ENCODE measurements at places on chromosomes 3 and 15.

DNA sequence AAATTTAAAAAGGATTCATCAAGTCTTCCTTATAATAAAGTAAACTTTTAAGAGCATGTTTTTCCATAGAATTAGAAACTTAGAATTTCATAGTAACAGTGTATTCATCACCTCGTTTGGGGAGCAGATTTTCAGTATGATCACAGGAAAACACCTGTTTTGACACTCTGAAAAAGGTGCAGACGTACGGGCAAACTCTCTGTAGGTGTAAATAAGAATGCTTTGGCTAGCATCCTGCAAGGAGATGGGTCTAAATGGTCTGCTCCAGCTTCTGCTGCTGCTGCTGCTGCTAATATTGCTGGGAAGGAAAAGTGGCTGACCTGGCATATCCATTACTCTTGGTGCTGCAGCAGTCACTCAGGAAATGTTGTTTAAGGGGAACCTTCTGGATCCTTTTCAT is 66.0 kb downstream of the MBNL1 start:
- DNase-seq: no peak

- no peak for DNase-seq
These were observed 34.0 kb downstream of the YEATS2 start for GRCh38 chr3:183731611-183732010.

DNA sequence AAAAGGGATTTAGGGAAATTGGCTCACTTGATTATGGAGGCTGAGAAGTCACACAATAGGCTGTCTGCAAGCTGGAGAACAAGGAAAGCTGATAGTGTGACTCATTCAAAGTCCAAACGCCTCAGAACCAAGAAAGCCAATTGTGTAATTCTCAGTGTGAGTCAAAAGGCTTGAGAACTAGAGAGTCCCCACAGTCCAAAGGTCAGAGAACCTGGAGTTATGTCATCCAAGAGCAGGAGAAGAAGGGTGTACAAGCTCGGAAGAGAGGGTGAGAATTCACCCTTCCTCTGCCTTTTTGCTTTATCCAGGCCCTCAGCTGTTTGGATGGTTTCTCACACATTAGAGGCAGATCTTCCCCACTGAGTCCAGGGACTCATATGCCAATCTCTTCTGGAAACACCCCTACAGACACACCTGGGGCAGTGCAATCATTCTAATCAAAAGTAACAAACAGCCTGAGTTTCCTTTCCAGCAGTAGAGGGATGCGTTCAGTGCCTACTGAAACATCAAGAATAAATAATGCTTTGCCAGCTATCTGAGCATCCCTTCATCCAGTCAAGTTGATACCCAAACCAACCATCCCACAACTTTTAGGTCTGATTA is 271.5 kb downstream of the SATB1 start:
- DNase-seq: no peak

- DNase-seq: no peak
These were observed 14.7 kb downstream of the SKIC8 start for GRCh38 chr15:78284758-78285157.

DNA sequence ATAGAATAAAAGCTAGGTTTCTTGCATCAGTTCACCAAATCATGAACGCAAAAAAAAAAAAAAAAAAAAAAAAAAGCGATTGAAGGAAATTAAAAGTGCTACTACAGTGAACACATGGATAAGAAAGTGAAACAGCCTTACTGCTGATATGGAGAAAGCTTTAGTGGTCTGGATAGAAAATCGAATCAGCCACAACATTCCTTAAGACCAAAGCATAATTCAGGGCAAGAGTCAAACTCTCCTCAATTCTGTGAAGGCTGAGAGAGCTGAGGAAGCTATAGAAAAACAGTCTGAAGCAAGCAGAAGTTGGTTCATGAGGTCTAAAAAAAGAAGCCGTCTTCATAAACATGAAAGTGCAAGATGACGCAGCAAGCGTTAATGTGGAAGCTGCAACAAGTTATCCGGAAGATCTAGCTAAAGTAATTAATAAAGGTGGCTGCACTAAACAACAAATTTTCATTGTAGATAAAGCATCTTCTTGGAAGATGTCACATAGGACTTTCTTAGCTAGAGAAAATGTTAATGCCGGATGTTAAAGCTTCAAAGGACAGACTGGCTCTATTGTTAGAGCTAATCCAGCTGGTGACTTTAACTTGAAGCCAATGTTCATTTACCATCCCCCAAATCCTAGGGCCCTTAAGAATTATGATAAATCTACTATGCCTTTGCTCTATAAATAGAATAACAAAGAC is 19.2 kb downstream of the P3H2 start:
- no peak for DNase-seq
